ENCODE measurements at places on chromosomes 6 and 20. TPM values are rescaled to one million over a fixed set of nuclear protein-coding genes. Genes with fewer than 3 reads are reported as not detected.

The ZSCAN23 gene
- total RNA-seq = 2.1 TPM

GRCh38 chr6:589090-589489 is 67.8 kb downstream of the HUS1B start:
- DNase-seq = no peak

- no peak for DNase-seq
Observed at GRCh38 chr6:109794201-109794923, 103.3 kb downstream of the FIG4 start.

The LMBRD1 gene
- total RNA-seq = 46.3 TPM

The HDGFL1 gene
- total RNA-seq = not detected

- DNase-seq = no peak
Observed at GRCh38 chr6:154731296-154732218, 1.7 kb upstream of the SCAF8 start.

DNA sequence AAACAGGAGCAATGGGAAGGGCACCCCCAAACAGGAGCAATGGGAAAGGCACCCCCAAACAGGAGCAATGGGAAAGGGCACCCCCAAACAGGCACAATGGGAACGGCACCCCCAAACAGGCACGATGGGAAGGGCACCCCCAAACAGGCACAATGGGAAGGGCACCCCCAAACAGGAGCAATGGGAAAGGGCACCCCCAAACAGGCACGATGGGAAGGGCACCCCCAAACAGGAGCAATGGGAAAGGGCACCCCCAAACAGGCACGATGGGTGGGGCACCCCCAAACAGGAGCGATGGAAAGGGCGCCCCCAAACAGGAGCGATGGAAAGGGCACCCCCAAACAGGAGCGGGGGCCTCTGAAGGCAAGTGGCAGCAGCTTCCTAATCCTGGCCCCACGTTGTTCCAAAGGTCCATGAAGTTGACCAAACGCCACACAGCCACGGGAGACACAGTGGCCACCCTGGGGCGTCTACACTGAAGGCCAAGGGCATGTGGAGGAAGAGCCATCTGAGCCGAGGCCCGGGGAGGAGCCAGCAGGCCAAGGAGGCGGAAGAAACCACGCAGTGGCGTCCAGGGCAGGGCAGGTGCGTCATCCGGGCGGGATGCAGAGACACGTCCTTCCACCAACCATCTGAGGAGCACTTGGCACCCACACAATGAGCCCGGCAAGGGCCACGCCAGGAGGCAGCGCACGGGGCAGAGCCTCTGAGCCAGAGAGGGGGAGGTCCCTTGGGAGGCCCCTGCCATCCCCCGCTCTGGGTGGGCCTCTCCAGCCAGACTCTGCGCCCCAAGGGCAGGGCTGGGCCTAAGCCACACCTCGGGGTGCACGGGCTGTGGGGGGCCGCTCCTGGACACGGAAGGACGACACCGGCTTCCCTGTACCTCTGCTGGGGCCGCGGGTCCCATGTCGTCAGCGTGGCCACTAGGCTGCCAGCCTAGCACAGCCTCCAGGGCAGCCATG is 21.5 kb upstream of the NTSR1 start:
- DNase-seq = no peak

The SYCP2 gene
- total RNA-seq = 0.94 TPM

- no peak for DNase-seq
Observed at GRCh38 chr6:143984666-143985065, 23.4 kb downstream of the PLAGL1 start.

DNA sequence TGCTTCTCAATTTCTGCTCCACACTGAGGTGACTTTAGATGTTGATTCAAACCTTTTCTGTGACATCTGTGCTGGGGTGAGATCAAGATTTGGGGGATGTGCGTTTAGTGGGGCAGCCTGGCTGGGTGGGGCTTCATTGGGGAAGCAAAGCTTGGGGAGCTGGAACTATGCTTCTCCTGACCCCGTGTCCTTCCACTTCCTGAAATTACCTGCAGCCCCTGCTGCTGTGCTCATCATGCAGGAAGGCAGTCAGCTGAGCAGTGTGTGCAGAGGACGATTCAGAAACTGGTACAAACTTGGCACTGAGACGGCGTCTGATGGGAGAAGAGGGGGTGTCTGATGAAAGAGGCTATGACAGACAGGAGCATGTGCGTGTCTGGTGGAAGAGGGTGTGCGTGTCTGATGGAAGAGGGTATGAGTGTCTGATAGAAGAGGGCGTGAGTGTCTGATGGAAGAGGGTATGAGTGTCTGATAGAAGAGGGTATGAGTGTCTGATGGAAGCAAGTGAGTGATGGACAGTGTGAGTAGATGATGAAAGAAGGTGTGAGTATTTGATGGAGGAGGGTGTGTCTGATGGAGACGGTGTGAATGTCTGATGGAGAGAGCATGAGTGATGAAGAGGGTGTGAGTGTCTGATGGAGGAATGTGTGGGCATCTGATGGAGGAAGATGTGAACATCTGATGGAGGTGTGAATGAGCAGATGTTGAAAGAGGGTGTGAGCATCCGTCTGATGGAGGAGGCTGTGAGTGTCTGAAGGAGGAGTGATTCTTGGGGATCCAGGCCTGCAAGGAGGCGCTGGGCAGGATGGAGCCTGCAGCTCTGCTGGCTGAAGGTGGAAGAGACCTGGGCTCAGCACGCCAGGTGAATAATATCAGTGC is 103.4 kb downstream of the SYCP2 start:
- no peak for DNase-seq

The SLC17A4 gene
- not detected for total RNA-seq

- no peak for DNase-seq
Observed at GRCh38 chr20:11158589-11158988, 484.8 kb upstream of the JAG1 start.

The KIF25 gene
- 0.35 TPM for total RNA-seq

The TMEM244 gene
- total RNA-seq = not detected

The CCM2L gene
- 8.5 TPM for total RNA-seq

The POM121L2 gene
- not detected for total RNA-seq

DNA sequence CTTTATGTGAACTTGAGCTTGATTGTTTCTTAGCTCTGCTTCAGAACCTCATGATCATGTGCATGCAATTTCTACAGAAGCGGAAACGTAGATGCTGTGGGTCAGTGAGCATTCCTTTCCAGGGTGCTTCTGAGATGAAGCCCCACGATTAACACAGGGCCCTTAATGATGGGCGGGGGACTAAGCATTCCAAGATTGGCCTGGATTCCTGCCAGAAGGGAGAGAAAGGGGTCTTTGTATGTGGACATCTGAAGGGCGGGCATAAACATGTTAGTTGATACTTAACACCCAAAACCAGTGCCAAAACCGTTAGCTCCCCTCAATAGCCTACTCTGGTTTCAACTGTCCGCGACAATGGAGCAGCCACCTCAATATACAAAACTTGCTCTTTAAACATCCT is 46.9 kb upstream of the POU3F2 start:
- DNase-seq = no peak

GRCh38 chr6:118240878-118241528 is 307.1 kb upstream of the PLN start:
- no peak for DNase-seq

The TFAP2A gene
- total RNA-seq = 0.51 TPM

DNA sequence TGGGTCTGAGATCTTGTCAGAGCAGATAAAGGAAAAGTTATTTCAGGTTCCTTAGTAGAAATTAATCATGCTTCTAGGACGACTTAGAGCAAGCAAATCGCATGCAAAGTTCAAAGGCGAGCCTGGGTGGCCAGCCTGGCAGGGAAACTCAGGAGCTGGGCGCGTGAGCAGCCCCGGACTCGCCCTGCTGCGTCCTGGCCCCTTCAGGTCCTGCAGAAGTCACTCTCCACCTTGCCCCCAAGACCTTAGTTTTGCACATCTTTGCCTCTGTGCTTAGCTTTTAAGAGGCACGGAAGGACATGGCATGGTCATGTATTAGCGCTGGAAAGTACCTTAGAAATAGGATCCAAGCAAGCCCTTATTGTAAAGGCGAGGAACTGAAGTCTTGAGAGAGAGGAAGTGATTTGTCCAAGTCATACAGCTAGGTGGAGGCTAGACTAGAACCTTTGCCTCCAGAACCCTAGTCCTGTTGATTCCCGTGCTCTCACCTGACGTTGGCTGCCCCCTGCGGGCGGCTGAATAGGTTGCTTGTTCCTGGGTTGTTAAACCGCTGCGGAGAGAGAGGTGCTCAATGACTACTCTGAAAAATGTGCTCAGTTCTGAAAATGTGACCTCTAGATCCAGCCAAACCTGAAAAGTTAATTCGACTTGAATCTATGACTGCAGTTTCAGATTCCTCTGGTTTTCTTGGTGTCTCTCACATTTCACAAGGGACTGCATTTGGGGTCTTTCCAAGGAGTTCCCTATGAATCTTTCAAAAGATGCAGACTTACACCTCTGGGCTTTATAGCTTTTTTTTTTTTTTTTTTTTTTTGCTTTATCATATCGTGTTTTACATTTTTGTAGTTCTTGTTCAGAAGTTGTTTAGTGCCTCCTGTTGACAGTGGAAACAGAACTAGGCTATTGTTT is 2.7 kb downstream of the MYB start:
- peak; percentile 57 for DNase-seq

- DNase-seq = no peak
Observed at GRCh38 chr6:55953335-55953734, 77.9 kb upstream of the BMP5 start.

- no peak for DNase-seq
Observed at GRCh38 chr6:19440531-19440930, 396.6 kb upstream of the ID4 start.

The VSX1 gene
- total RNA-seq = 0.30 TPM

The MAFB gene
- total RNA-seq = 14.7 TPM

The COL9A3 gene
- total RNA-seq = 2.7 TPM

The LAMA2 gene
- total RNA-seq = 115 TPM

The SLC35D3 gene
- not detected for total RNA-seq

GRCh38 chr6:74973591-74973990 is 232.3 kb downstream of the COL12A1 start:
- no peak for DNase-seq

The ADGB gene
- not detected for total RNA-seq

GRCh38 chr6:4253604-4254231 is 118.3 kb upstream of the ECI2 start:
- DNase-seq = no peak

The PNPLA1 gene
- total RNA-seq = not detected

The MICAL1 gene
- total RNA-seq = 5.0 TPM

DNA sequence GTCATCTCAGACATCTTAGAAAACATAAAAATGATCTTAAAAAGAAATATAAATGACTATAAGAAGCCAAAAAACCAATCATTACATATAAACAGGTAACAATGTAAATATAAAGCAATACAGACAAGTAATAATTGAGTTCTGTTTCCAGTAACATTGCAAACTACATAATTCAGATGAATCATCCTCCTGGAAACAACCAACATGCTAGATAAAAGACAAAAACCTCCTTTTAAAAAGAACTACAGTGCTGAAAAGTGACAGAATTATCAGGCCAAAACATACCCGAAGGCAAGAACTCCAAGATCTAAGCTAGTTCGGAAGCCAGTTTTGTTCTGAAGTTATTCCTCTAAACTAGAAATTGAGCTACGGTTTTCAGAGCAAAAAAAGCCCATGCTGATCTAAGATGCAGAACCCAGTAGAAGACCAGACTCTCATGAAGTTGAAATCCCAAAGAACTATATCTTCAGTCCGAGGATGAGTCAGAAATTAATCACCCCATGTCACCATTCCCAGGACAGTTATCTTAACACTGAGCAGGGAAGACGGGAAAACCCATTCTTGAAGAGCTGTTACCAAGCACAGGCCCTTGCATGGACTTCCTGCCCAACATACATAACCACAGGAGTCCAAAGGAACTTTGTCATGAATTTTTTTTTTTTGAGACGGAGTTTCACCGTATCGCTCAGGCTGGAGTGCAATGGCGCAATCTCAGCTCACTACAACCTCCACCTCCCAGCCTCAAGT is 9.8 kb downstream of the PGM3 start:
- DNase-seq = peak; percentile 39

The TULP4 gene
- total RNA-seq = 98.2 TPM

DNA sequence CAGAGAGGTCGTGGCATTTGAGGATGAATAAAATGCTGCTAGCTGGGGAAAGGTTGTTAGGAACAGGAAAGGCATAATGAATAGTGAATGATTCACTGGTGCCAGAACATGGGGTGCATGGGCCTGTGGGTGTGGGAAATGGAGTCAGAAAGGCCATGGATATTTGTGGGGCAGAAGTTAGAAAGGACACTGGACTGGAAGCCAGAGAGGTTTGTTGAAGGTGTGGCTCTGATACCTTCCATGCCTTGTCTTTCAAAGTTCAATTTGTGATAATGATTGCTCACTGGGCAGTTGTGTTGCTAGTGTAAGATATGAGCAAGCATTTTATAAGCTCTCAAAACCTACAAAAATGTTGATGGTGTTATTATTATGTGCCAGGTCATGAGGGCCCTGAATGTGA is 32.7 kb downstream of the LRRC1 start:
- DNase-seq = no peak

The DLGAP4 gene
- total RNA-seq = 40.9 TPM

- DNase-seq = no peak
Observed at GRCh38 chr6:148689168-148689567, 57.7 kb upstream of the UST start.

DNA sequence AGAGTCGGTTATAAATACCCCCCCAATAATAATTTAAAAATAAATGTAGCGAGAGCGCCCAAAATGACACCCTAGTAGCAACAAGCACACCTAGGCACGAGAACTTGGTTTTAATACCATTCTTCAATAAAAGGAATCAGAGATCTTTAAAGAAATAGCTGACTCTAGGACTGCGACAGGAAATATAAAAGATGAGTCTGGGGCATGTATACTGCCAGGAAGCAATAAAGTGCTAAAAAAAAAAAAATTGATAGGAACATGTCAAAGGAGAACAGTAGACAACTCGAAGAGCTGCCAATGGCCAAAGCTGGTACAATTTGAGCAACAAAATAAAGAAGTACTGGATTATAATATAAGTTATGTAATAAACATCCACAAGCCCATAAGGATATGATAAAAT is 2.2 kb downstream of the PNISR start:
- no peak for DNase-seq

- DNase-seq = no peak
Observed at GRCh38 chr6:129643968-129644367, 66.0 kb downstream of the ARHGAP18 start.

The BCAS4 gene
- 2.6 TPM for total RNA-seq

DNA sequence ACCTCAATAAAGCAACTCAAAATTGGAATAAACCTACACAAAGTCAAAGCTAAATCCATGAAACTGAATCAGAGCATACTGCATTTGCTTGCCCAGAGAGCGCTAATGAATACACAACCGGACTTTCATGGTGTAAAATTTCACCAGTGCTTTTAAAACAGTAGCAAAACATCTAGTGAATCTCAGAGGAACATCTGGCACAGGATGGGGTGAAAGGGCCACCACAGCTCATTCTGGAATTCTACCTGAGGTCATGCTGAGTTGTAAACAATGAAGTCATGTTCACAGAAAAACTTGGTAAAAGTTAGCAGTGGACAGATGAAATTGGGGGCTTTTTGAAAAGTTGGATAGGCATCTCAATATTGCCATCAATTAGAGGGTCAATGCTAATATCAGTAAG is 125.6 kb upstream of the STXBP5 start:
- no peak for DNase-seq

- DNase-seq = peak; percentile 49
Observed at GRCh38 chr20:33105316-33105924, 26.0 kb downstream of the BPIFB4 start.

The COL11A2 gene
- 0.94 TPM for total RNA-seq
